Dorsolateral prefrontal cortex (tissue), 122 donors: ENCODE measurements at places on chromosomes 3 and 15. TPM values are rescaled to one million over a fixed set of nuclear protein-coding genes. Genes with fewer than 3 reads are reported as not detected.

GRCh38 chr15:67922971-67923945 is 83.4 kb upstream of the RNU6-1 start:
- no peak for DNase-seq

- no peak for DNase-seq
Observed at GRCh38 chr3:197881970-197882338, 68.0 kb upstream of the RPL35A start.

- no peak for DNase-seq
Observed at GRCh38 chr3:59069838-59070237, 20.0 kb upstream of the CFAP20DC start.

GRCh38 chr15:75228787-75229186 is 27.1 kb downstream of the C15orf39 start:
- no peak for DNase-seq

DNA sequence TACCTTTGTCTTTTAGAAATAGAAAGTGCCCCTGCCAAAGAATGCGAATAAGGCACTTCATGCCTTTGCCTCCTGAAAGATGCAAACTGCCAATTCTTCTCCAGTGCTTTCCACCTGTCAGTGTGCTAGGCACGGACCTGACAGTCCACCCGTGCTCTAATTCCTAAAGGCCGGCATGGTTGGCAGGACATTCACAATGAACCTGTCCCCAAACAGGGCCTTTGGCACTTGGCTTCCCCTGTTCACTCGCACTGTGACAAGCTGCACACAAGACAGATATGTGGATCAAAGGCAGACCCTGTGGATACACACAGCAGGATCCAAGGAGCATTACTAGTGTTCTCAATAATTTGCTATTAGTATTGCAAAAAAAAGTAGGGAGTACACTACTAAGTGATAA is 505.7 kb upstream of the AGTR1 start:
- DNase-seq: no peak

GRCh38 chr3:46110701-46111493 is 83.6 kb upstream of the XCR1 start:
- no peak for DNase-seq

- no peak for DNase-seq
Observed at GRCh38 chr15:85872125-85872524, 77.4 kb upstream of the KLHL25 start.

GRCh38 chr3:134597390-134597970 is 53.3 kb downstream of the KY start:
- DNase-seq: no peak

- DNase-seq: no peak
Observed at GRCh38 chr3:59456852-59457485, 407.1 kb upstream of the CFAP20DC start.

- DNase-seq: no peak
Observed at GRCh38 chr3:108089579-108089978, 1.3 kb downstream of the CD47 start.

DNA sequence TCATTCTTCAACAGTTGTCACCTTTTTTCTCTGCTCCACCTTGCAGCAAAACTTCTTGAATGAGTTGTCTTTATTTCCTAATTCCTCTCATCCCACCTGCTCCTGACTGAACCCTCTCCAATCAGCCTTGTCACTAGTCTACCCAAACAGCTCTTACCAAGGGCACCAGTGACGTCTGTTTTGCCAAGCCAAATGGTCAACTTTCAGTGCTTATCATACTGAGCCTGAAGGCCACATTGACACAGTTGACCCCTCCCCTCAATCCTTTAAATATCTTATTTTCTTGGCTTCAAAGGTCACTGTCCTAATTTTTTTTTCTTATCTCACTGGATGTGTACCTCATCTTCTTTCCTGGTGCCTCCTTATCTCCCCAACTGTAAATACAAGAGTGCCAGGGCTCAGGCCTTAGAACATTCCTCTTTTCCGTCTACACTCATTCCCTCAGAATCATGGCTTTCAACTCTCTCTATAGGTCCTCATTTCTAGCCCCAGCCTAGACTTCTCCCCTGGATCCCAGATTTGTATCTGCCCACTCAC is 43.2 kb downstream of the CMTM8 start:
- no peak for DNase-seq

GRCh38 chr3:16999871-17000270 is 115.1 kb downstream of the PLCL2 start:
- no peak for DNase-seq

- no peak for DNase-seq
Observed at GRCh38 chr3:124960105-124960504, 25.6 kb upstream of the MUC13 start.

- no peak for DNase-seq
Observed at GRCh38 chr3:72214066-72214951, 429.4 kb upstream of the PROK2 start.

DNA sequence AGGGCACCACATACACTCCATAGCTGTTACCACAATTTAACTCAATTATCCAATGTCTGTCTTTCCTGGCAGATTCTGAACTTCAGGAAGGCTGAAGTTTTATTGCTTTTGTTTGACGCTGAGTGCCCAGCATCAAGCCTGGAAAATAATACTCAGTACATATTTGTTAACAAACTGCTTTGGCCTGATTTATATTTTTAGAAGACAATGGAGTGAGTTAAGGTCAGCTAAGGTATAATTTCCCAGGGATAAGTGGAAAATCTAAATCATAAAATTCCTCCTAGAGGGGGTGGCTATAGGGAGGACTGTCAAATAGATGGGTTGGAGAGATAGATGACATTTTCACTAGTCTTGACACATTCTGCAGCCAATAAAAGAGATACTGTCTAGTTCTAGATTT is 659.4 kb upstream of the ADAMTS9 start:
- DNase-seq: no peak

- DNase-seq: no peak
Observed at GRCh38 chr15:68682330-68682729, 103.5 kb downstream of the CORO2B start.

- no peak for DNase-seq
Observed at GRCh38 chr3:149013726-149014125, 22.4 kb downstream of the GYG1 start.

GRCh38 chr15:48500595-48500994 is 144.9 kb downstream of the FBN1 start:
- DNase-seq: no peak

Gene RLBP1
- total RNA-seq: 3.2 TPM

Gene SPINK8
- total RNA-seq: not detected

Gene TNFAIP8L3
- 9.6 TPM for total RNA-seq

Gene GCNT3
- not detected for total RNA-seq
